ENCODE measurements at places on chromosomes 7 and 10.

GRCh38 chr7:69651101-69651590 is 52.9 kb downstream of the AUTS2 start:
- no peak for DNase-seq

- DNase-seq: no peak
Observed at GRCh38 chr10:7102084-7102483, 308.8 kb downstream of the SFMBT2 start.

- DNase-seq: no peak
Observed at GRCh38 chr7:7209412-7210050, 27.2 kb downstream of the C1GALT1 start.

DNA sequence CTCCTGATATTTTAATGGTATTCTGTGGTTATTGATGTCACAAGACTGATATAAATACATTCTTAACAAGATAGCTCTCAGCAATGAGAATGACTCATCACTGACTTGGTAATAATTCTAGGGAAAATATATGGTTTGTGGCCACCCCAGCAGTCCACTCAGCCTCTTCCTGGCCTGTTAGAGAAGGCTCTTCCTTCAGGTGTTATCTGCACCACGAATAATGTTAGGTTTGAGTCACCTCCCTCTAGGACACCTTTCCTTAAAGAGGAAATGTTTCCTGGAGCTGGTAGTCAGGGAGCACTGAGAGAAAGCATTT is 163.3 kb downstream of the SVIL start:
- no peak for DNase-seq

- DNase-seq: no peak
Observed at GRCh38 chr7:149627911-149628310, 130.3 kb upstream of the ZNF746 start.

- DNase-seq: no peak
Observed at GRCh38 chr7:24911213-24911603, 68.8 kb downstream of the OSBPL3 start.

DNA sequence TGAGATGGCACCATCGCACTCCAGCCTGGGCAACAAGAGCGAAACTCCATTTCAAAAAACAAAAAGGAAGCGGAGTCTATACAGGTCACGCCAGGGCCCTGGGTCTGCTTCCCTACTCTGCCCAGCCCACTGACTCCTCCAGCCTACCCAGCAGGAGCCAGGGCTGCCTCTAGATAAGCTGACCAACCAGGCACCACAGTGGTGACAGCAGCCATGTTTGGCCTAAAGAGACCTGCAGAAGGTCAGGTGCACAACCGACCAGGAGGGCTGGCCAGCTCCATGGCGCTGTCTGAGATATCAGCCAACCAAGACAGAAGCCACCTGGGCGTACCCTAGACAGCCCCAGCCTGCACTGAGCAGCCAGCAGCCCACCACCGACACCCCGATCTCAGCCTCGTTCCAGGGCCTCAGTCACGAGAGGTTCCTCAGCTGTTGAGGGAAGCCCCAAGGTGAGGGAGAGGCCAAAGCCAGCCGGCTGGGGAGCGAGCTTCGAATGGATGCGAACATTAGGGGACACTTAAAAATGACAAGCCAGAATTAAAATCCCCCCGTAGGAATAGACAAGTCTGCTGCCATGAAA is 24.4 kb upstream of the PWWP2B start:
- DNase-seq: no peak

DNA sequence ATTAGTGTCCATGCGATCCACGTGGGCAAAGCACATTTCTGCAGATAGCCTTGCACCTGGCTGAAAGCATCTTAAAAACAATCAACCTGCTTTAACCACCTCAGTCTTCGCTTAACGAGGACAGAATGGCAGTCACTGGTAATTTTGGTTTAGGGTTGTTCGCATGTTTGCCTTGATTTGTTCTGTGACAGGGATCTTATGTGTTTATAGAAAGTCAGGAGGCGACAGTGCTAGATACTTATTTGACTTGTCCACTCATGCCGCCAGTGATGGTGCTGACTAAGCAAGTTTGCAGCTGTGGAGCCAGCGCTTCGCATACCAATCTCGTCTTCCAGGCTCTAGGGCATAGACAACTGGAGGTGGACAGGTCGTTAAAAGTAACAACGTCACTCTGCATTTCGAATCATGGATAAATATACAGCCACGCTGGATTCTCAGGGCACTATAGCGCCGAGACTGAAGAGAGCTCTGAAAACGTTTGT is 1.2 kb upstream of the TMEM243 start:
- DNase-seq: no peak

DNA sequence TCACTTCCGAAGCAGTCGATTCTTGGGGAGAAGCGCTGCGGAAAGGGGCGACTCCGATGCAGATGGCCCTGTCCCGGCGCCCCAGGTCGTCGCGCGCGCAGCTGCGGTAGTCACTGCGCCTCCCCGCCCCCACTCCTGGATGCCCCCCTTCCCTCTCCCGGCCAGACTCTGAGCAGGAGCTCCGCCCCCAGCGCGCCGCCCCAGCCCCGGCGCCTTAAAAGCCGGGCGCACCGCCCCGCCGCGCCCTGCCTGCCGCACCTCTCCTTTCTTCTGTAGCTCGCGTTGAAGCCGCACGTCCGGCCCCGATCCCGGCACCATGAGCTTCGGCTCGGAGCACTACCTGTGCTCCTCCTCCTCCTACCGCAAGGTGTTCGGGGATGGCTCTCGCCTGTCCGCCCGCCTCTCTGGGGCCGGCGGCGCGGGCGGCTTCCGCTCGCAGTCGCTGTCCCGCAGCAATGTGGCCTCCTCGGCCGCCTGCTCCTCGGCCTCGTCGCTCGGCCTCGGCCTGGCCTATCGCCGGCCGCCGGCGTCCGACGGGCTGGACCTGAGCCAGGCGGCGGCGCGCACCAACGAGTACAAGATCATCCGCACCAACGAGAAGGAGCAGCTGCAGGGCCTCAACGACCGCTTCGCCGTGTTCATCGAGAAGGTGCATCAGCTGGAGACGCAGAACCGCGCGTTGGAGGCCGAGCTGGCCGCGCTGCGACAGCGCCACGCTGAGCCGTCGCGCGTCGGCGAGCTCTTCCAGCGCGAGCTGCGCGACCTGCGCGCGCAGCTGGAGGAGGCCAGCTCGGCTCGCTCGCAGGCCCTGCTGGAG is at the start of gene INA:
Gene INA, plus strand, starts transcription at position 243 of the 817 bp plus-strand sequence. Its CDS starts 74 bp downstream, at position 317.
- DNase-seq: no peak

All from HuH-7.5 (cell line).